Fibroblast of lung (primary cell): ENCODE measurements at places on chromosomes 16 and 17. TPM values are rescaled to one million over a fixed set of nuclear protein-coding genes. Genes with fewer than 3 reads are reported as not detected.

GGA2 gene
- total RNA-seq, result 19.5 and 22.9 TPM in 2 replicates

SRRM2 gene
- 43.9 and 74.3 TPM in 2 replicates for total RNA-seq

CASKIN1 gene
- total RNA-seq, result 0.17 and 0.26 TPM in 2 replicates

CX3CL1 gene
- total RNA-seq, result under 0.01 TPM in 1 of 2 replicates, not detected in the other

TBC1D3H gene
- total RNA-seq, result not detected in 2 replicates

KLHL10 gene
- total RNA-seq, result 0.26 and 0.33 TPM in 2 replicates
